Mammary epithelial cell (primary cell): ENCODE measurements at places on chromosomes 12 and 14. TPM values are rescaled to one million over a fixed set of nuclear protein-coding genes. Genes with fewer than 3 reads are reported as not detected.

Gene ABHD4
- total RNA-seq: 16.7 and 28.6 TPM in 2 replicates

Gene BRAP
- 20.7 and 26.0 TPM in 2 replicates for total RNA-seq

Gene RBM25
- total RNA-seq: 87.7 and 88.8 TPM in 2 replicates

Gene KRT80
- 2.7 TPM for total RNA-seq

Gene SPTB
- 0.16 and 0.35 TPM in 2 replicates for total RNA-seq

Gene BICD1
- 42.4 and 45.2 TPM in 2 replicates for total RNA-seq

Gene KRT4
- not detected in 2 replicates for total RNA-seq

Gene DENND5B
- 2.6 and 3.0 TPM in 2 replicates for total RNA-seq
